Fibroblast of skin of left quadriceps (primary cell): ENCODE measurements at places on chromosomes 7 and 10.

DNA sequence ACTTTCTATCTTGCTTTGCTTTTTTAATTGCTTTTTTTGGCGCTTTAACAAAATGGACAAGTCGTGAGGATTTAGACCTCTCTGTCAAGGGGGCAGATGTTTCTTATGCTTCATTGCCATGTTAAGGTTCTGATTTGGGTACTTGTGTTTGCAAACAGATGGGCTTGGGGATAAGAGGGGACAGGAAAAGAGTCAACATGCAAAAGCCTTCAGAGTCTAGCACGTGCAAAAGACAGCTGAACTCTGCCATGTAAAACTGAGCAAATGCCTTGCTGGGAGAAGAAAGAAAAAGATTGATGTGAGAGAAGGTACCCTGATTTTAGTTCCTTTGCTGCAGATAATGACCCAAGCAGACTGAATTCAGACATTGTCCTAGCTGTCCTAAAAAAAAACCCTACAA is 173.1 kb downstream of the KIAA1217 start:
- no peak for DNase-seq

GRCh38 chr7:33193308-33193864 is 64.0 kb downstream of the BBS9 start:
- DNase-seq: no peak

DNA sequence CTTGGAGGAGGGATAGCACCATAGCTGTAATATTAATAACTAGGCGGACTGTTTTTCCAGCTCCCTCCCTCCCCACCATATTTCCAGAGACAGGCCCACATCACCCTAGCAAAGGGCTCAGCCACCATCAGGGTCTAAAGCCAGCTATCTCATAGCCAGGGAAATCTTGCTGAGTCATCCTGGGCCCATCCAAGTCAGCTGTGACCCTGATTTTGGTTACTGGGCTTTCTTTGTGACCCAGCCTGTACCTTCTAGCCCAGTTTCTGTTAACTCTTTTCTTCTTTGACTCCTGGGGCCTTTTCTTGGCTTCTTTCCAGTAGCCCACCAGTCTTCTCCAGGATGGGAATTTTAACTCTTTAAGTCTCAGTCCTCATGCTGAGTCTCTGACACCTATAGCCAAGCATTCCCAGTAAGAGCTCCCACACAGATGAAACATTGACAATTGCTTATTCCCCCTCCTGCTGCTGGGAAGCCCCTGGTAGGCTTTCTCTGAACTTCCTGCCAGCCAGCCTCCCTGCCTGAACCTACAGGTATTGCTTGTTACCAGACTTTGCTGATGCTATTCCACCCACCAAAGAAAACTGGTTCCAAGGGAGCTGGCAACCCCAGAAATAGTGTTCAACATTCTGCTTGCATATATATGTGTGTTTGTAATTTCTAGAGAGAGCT is 34.8 kb upstream of the ADO start:
- no peak for DNase-seq

GRCh38 chr7:29844559-29844958 is 38.3 kb downstream of the WIPF3 start:
- no peak for DNase-seq

GRCh38 chr10:63718421-63718820 is 197.2 kb downstream of the REEP3 start:
- DNase-seq: no peak
